Activated CD4-positive, alpha-beta memory T cell treated with anti-CD3 and anti-CD28 coated beads for 36 hours (primary cell): ENCODE measurements at places on chromosomes 16 and 17.

DNA sequence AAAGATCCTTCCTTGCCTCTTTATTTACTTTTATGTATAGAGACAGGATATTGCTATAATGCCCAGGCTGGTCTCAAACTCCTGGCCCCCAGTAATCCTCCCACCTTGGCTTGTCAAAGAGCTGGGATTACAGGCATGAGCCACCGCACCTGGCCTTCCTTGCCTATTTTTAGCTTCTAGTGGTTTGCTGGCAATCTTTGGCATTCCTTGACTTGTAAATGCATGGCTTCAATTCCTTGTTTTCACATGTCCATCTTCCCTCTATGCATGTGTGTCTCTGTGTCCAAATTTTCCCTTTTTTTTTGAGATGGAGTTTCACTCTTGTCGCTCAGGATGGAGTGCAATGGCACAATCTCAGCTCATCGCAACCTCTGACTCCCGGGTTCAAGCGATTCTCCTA is 22.5 kb downstream of the HEXIM2 start:
- DNase-seq, result no peak

GRCh38 chr16:52068447-52069074 is 478.4 kb downstream of the TOX3 start:
- no peak for DNase-seq

- DNase-seq, result peak; percentile 88
These were observed 30.0 kb downstream of the TBCD start for GRCh38 chr17:82781894-82782274.

- no peak for DNase-seq
These were observed 42.1 kb upstream of the MLYCD start for GRCh38 chr16:83856792-83857191.

GRCh38 chr16:8845699-8846298 is 23.0 kb downstream of the CARHSP1 start:
- no peak for DNase-seq

DNA sequence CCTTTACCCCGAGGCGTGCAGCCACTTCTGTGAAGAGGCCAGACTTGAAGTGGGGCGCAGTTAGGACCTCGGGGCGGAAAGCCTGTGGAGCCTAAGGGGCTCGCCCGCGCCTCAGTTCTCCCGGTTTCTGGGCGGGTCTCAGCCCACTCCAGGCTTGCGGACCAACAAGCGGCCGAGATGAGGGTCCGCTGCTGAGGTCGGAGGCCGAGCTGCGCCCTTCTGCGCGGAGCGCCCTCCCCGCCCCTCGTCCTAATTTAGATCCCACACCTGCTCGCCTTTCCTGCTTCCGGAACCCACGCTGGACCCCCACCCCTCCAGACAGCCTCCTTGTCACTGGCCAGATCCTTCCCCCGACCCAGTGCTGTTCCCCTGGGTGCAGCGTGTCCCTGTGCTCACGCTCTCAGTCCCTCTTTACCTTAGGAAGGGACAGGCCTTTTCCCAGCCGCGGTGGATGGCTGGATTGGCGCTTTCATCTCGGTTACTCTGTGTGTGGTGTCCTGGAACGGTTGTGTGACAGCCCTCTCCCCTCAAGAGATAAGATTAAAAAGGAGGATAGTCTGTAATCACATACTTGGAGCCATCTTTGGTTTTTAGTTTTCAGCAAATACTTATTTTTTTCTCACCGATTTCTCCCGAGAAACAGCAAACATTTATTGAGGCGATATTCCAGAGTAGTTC is 933 bp upstream of the ATXN7L3 start:
- DNase-seq, result no peak

- no peak for DNase-seq
These were observed 6.3 kb upstream of the MLLT6 start for GRCh38 chr17:38698760-38699159.

DNA sequence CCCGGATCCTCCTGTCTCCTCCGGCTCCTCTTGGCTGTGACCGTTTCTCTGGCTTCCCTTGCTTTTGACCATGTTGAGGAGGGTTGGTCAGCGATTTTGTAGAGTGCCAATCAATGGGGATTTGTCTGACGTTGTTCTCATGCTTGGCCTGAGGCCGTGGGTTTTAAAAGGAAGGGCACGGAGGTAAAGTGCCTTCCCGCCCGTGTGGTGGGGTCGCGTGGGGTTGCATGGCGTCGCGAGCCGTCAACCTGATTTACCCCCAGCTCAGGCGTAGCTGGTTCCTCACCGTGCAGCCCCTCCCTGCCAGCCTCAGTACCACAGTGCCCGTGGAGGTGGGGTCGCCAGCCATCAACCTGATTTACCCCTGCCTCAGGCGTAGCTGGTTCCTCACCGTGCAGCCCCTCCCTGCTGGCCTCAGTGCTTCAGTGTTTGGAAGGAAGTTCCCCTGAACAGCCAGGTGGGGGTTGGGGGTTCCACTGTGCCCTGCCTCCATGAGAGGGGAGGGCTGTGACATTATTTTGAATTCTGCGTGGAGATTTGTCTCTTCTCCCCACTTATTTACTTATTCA is 5.0 kb downstream of the TPSAB1 start:
- DNase-seq, result no peak

DNA sequence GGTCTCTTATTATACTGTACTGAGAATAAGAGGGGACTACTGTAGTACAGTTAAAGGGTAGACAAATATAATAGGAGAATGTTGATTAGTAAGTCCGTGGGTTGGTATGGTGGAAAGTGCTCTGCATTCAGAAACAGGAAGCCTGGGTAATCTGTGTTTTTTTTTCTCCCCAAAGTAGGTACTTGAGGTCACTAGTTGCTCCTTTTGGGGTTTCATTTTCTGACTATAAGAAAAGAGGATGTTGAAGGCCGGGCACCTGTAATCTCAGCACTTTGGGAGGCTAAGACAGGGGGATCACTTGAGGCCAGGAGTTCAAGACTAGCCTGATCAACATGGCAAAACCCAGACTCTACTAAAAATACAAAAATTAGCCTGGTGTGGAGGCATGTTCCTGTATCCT is 42.0 kb upstream of the MMD start:
- no peak for DNase-seq

DNA sequence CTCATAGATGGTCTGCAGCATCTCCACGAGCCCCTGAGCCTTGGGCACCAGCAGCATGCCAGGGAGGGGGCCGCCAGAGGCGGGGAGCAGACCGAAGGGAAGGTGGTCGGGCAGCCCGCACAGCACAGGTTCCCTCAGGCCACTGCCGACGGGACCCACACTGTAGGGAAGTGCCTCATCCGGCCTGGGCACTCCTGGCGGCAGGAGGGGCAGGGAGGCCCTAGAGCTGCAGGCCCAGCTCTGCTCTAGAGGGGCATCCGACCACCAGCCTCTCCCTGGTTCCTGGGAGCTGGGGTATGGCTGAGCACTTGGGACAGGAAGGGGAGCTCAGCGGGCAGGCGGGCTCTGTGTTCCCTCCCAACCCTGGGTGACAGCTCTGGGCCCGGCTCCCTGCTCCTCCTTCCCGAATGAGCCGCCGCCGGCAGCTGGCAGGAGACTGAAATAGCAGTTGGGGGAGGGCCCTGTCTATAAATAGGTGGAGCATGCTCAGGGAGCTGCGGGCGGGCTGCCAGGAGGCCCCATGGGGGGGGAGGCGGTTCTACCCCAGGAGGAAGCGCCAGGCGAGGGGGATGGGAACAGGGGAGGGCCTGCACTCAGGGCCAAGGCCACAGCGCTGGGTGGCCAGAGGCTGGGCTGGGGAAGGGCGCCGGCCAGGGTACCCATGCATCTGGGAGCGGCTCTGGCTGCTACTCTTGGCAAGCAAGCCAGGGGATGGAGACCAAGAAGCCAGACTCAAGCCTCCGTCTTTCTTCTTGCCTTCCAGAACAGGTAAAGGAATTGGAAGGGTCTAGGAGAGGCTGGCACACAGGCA is 12.4 kb downstream of the HDAC5 start:
- DNase-seq, result peak; percentile 64

GRCh38 chr16:53922807-53923571 is 219.0 kb downstream of the FTO start:
- DNase-seq, result no peak

- DNase-seq, result no peak
These were observed 53.7 kb upstream of the GNG13 start for GRCh38 chr16:853981-854807.

DNA sequence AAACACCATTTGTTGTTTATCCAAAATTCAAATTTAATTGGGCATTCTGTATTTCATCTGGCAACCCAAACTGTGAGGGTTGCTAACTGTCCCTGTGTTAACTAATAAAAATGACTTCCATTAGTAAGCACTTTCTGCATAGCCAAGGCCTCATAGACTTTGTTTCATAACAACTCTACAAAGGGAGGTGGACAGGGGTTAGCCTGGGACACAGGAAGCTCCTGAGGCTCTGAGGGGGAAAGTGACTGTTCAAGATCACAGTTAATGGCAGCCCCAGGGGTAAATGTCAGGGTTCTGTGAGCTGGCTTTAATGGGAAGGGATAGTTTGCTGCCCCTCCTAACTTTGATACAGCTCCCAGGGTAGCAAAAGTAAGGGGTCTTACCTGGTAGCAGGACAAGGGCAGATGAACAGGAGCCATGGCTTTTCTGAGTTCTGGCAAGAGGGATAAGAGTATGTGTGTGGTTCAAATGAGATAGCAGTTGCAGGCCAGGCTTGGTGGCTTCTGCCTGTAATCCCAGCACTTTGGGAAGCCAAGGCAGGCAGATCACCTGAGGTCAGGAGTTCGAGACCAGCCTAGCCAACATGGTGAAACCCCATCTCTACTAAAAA is 2.2 kb downstream of the HEATR9 start:
- no peak for DNase-seq

- DNase-seq, result no peak
These were observed 327.3 kb upstream of the CDH8 start for GRCh38 chr16:62363501-62363900.

- peak; percentile 46 for DNase-seq
These were observed 1.7 kb downstream of the CYTH1 start for GRCh38 chr17:78780335-78780734.

DNA sequence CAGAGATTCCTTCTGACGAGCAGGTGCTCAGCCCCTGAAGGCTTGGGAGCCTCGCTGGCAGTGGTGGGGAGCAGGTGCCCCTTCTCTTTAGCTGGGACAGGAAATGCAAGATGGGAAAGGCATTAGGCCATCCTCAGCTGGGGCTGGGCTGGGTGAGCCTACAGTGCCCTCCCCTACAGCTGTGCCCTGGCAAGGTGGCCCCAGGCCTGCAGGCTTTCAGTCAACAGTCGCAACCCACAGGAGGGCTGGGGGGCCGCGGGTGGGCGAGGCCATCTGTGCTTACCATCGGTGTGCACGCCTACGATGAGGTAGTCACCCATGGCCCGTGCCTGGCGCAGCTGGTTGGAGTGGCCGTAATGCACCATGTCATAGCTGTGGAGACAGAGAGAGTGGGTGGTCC is 2.0 kb downstream of the PCYT2 start:
- DNase-seq, result no peak

DNA sequence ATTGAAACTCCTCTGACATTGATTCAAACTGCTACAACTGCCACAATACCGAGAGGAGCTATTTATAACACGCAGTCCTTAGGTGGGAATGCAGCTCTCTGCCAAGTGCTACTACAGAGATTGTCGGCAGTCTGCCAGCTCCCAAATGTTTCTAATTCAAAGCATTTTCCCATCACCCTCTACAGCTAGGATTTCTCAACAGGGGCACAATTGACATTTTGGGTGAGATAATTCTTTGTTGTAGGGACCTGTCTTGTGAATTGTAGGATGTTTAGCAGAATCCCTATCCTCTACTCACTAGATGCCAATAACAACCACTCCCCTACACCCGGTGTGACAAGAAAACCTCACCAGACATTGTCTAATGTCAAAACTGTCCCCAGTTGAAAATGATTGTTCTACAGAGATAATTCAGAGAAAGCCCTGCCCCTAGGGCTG is 7.8 kb upstream of the N4BP1 start:
- no peak for DNase-seq

- no peak for DNase-seq
These were observed 105.1 kb downstream of the CDH11 start for GRCh38 chr16:65016754-65017153.

- DNase-seq, result no peak
These were observed 10.6 kb downstream of the ZFHX3 start for GRCh38 chr16:73037331-73037745.

GRCh38 chr16:46573008-46573833 is 48.0 kb downstream of the SHCBP1 start:
- no peak for DNase-seq

GRCh38 chr17:43517615-43518386 is 28.3 kb downstream of the ETV4 start:
- DNase-seq, result peak; percentile 33

DNA sequence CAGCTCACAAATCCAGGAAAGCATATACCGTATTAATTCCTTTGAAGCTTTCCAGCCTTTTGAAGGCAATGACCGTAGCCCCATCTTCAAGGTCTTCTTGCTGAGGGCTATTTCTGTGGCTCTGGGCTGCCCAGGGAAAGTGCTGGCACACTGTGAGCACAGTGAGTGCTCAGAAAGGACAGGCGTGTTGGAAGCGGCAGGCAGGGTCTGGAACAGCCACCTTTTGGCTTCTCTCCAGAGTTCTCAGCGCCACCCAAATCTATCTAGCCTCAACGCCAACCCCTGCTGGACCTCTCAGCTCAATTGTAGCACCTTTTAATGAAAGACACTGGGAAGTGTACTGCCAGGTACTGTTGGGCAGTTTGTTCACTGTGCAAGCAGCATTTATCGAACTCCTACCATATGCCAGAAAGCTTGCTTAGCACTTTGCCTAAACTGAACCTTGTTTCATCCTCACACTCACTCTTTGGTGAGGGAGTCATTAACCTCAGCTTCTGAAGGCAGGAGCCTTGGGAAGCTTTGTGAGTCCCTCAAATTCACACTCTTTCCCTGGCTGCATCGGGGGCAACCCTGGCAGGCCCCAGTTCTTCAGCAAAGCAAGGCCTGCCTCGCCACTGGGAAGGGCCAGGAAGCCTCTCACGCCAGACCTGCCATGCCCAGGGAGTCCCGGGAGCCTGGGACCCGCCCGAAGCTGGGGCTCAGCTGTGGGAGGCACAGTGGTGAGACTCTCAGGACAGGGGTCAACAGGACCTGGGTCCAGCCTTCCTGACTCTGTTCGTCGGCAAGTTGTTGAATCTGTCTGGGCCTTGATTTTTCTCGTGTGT is 13.5 kb upstream of the CIBAR2 start:
- DNase-seq, result no peak

GRCh38 chr17:45814622-45815606 is 29.8 kb upstream of the SPPL2C start:
- DNase-seq, result no peak
